Brain (organoid and tissue), 16 donors: ENCODE measurements at places on chromosomes 6 and 20.

DNA sequence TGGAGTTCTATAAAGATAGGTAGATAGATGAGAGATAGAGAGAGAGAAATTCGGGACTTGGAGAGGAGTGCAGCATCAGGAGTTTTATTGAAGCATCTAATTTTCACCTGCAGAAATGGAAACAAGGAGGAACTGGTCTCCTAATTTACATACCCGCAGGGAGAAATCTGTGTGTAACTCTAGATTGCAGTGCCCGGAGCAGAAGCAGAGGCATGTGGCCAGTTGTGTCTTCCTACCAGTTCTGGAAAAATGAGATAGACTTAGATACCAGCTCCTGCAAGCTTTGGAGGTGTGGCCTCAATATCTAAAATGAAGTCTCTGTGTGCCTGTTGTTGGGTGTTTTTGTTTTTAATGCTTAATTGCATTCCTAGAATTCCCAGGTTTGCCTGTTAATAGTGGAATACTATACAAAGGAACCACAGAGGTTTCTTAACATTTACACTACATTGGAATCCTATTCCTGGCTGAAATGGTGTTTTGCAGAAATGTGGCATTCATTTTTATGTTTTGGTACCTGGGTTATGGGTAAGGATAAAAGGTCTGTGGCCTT lies 57.4 kb downstream of the DTD1 start:
- no peak for DNase-seq

DNA sequence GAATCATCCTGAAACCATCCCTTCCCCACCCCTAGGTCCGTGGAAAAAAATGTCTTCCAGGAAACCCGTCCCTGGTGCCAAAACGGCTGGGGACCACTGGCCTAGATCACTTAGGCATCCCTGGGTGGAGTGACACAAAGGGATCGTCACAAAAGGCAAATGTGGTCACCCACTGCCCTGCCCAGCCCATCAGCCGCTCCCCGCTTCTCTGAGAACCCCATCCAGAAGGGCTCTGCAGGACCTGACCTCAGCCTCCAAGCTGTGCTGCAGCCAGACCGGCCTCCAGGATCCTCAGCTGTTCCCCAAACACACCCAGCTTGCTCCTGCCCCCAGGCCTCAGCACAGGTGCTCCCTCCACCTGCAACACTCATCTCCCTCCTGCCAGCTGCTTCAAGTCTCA lies 61.6 kb downstream of the PREX1 start:
- no peak for DNase-seq

GRCh38 chr20:5092765-5093339 lies 26.9 kb downstream of the PCNA start:
- no peak for DNase-seq

DNA sequence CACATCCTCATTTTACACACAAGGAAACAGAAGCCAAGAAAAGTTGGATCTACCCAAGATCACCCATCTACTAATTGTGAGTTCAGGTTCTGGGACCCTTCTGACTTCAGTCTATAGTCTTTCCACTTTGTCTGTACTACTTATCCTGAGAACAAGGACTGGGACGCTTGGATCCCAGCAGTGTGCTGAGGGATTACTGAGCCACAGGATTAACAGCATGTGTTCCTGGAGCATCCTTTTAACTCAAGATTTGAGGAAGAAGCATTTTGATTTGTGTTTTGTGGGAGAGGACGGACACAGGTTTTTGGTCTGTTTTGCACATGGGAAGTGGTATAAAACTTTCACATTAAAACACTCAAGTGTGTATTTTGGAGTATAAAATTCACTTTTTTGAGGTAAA lies 4.4 kb downstream of the ENPP4 start:
- no peak for DNase-seq

DNA sequence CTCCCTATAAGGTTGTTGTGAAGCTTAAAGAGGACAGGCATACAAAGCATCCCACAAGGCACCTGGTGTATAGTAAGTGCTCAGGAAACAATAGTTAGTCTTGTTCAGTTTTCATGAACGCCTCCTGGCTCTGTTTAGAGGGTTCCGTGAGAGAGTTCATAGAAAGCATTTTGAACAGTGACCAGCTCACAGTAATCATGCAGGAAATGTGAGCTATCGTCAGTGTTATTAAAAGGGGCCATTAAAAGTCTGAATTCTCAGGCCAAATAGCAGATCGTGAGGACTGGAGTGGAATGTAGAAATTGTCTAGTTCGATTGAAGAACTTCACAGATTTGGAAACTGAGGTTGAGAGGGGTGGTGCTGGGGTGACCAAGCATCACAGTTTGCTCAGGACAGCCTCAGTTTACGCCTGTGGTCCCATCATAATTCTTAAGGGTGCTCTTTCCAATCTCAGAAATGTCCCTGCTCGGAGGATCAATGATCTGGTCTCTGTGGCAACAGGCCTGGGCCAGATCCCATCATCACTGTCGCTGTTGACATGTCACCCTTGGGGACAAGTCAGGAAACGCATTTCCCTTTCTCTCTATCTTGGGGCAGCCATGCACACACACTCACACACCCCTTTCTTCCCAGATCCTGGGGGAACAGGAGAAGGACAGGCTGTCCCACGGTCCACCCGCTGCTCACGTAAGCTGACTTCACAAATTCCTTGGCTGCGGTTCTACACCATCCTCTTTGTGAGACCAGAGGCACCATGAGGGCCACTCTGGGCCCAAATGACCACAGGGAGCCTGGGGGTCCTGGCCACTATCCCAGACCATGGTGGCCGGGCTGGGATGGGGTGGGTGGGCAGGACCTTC lies 7.2 kb downstream of the TGM2 start:
- no peak for DNase-seq

DNA sequence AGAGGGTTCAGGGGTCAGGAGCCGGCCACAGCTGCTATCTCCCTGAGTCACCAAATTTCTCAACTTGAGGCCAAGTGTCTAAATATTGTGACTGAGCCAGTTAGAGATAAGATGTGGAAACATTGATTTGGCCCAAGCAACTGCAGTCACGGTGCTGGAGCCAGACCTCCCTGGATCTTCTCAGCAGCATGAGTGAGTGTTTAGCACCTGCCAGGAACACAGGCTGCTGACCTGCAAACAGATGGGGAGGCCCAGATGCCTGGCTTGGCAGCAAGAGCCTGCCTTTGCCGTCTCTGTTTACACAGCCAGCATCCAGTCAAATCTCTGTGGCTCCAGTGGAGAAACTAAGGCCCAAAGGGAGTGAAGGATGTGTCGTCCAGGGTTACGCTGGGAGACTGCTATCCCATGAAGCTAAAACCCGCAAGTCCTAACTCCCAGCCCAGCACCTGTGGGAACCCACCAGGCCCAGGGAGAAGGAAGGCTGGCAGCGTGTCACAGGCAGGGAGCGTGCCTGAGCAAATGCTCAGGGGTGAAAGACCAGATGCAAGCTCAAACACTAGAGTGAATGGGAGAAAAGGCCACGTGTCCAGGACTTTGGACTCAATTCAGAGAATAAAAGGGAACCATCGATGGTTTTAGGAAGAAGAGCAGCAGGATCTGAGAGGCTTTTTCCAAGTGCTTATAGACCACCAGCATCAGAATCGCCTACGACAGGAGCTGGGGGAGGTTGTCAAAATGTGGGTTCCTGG lies 15.9 kb upstream of the PTGIS start:
- DNase-seq = peak; percentile 46

- peak; percentile 66 for DNase-seq
These were observed 1.3 kb upstream of the L3MBTL1 start for GRCh38 chr20:43506238-43506637.

DNA sequence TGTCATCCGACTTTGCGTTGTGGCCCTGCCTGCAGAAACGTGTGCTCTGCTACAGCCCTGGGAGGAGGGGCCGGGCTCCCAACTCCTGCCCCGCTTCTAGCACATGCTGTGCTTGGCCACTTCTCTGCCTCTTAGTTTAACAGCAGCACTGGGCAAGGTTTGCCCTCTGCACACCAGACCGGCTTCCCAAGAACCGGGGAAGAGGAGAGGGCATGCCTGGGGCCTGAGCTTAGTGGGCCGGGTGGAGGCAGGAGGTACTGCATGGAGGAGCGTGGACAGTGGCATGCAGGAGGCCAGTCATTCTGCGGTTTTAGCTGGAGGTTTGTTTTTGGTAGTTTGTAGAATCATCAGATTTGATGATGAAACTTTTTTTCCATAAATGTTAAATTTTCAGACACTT lies 45.5 kb downstream of the CEP43 start:
- no peak for DNase-seq

DNA sequence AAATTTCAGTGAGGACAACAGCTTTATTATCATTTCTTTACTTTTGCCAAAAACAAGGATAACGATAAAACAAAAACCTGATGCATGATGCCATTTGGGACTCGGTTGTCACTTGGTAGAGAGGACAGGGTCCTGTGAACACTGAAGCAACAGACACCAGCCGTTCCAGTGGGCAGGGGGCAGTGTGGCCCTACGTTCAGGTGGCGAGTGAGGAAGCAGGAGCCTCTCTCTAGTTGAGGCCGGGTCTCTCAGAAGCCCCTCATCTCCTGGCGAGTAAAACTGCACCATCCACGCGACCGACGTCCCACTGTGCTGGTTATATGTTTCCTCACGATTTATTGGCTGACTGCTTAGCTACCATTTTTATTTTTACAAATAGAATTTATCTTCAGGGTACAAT lies 231.6 kb downstream of the THBS2 start:
- DNase-seq = no peak

DNA sequence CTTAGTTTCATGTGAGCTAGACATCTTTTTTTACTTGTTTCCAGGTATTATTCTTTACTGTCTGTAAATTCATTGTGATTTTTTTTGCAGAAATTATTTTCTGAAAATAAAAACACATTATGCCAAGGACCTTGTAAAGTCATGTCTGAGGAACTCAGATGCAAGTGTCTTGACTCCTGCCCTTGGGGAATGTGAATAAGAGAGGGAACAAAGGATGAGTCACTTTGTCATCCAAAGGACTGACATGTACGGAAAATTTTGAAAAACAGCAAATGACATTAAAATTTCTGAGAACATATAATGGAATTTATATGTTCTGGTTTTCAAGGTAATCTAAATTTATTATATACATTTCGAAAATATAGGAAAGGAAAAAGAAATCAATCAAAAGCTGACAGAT lies 660.4 kb downstream of the CD109 start:
- no peak for DNase-seq

DNA sequence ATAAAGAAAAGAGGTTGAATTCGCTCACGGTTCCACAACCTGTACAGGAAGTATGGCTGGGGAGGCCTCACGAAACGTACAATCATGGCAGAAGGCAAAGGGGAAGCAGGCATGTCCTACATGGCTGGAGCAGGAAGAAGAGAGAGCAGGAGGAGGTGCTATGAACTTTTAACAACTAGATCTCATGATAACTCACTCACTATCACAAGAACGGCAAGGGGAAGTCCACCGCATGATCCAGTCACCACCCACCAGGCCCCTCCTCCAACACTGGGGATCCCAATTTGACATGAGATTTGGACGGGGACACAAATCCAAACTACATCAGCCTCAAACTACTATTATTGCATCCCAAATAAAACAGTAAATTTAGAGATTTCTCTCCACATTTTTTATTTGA lies 53.6 kb upstream of the CST7 start:
- no peak for DNase-seq

DNA sequence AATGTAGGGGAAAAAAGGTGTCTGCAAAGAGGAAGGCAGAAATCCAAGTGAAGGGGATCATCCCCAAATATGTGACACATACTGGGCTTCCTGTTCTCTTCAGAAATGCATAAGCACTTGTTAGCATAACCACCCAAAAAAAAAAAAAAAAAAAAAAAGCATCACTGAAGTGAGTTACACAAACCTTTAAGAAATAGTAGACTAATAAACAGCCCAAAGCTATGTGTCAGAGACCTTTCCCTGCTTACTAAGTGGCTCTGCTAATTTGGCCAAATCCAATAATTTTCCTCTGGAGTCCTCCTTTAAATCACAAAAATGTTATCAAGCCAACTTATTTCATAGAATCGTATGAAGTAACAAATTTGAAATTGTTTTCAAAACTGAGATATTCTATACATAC lies 7.5 kb upstream of the DST start:
- DNase-seq = no peak

DNA sequence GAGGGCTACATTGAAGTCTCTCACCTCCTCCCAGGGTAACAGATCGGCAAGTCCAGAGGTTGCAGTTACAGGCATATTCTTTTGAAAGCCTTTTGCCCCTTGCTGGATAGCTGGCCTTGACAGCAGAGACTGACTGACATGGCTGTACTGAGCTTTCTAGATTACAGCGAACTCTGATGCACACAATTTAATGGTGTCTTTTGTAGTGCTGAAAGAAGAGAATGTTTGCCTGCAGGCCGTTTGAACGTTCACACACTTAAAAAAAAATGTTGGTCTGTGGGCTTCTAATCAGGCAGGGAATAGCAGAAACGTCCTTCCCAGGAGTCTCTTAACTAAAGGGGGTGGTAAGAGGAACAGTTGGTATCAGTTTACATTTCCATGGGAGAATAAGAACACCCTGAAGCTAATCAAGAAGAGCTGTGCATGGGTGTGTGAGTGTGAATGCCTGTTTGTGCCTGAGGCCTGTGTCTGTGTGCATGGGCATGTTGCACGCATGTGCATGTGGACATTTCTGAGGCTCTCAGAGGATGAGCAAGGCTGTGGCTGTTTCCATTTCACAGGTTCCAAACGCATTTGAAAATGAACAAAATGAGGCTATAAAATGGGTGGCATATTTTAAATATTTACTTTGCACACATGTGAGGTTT lies 213.9 kb upstream of the SSTR4 start:
- no peak for DNase-seq

DNA sequence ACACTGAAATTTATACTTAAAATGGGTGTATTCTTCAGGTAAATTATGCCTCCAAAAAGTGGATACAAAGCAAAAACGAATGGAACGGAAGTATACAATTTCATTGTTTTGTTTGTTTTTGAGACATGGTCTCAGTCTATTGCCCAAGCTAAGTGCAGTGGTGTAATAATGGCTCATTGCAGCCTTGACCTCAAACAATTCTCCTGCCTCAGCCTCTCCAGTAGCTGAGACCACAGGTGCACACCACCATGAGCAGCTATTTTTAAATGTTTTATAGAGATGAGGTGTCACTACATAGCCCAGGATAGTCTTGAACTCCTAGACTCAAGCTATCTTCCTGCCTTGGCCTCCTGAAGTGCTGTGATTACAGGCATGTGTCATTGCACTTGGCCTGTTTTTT lies 122.2 kb downstream of the MAN1A1 start:
- no peak for DNase-seq

- DNase-seq = no peak
These were observed 20.0 kb downstream of the SAMD3 start for GRCh38 chr6:130202782-130203181.

DNA sequence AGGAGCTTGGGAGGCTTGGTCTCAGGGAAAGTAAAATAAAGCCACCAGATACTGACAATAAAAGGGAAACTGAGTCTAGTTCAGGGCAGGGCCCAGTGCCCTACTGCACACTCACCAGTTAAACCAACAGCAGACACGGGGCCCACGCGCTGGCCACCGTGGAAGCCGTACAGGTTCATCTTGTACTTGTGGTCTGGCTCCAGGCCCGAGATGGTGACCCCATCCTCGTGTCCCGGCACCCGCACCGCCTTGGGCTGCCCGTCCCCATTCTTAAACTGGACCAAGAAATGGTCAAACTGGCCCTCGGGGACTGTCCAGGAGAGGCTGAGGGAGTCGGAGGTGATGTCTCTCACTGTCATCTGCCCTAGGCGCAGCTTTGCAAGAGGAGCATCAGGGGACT lies 26.5 kb downstream of the CYP21A2 start:
- no peak for DNase-seq
